Activated CD8-positive, alpha-beta memory T cell treated with anti-CD3 and anti-CD28 coated beads, Interleukin-2, amount 50 U/mL, for 48 hours (primary cell): ENCODE measurements at places on chromosomes 13 and 19.

GRCh38 chr19:19873381-19873780 lies 7.7 kb downstream of the ZNF253 start:
- no peak for DNase-seq

DNA sequence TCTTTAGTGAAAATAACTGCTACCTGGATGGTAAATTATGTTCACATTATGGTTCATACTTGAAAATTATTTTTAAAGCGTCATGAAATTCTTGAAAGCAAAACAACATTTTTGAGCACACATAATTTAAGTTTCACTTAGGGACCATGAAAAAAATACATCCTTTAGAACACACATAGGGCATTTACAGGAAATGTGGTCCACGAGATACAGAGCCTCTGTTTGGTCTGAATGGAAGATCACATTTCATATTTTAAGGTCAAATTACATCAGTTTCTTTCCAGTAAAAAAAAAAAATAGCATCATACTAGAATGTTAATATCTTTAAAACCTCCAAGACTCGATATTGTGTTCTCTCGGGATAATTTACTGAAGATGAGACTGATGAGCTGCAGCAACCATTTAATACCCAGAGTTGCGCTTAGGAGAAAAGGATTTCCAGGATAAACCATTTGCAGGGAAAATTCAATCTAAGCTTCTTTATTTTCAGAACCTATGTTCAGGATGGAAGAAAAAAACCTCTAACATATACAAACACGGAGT lies 720.7 kb downstream of the DIAPH3 start:
- DNase-seq, result no peak

GRCh38 chr19:19140476-19140875 lies 2.2 kb upstream of the TMEM161A start:
- no peak for DNase-seq

- DNase-seq, result no peak
Observed at GRCh38 chr13:66273011-66273410, 957.1 kb downstream of the PCDH9 start.

DNA sequence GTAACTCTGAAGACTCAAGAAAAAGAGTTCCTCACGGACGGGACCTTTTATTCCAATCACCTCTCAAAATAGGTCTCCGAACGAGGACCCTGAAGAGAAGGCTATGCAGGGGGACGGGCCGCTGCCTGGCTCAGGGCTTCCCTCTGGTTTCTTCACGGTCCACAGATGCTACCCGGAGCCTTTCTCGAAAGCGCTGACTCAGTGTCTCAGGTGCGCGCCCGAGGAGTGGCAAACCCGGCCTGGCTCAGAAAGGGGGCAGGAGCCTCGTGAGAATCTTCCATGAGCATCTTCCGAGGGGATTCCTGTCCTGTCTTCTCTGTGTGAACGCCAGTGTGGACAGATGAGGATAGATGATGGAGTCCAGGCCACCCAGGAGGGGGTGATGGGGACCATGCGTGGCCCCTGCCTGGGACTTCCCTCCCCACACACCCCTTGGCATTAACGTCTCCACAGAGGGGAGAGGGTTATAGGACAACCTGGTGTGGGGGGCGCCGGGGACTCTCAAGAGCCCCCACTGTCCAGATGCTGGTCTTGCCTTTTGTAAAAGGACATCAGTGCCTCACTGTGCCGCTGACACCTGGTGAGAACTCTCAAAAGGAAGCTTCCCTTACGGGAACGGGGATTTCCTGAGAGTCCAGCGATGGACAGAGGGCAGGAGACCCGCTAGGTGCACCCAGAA lies 16.5 kb downstream of the LSM4 start:
- no peak for DNase-seq

DNA sequence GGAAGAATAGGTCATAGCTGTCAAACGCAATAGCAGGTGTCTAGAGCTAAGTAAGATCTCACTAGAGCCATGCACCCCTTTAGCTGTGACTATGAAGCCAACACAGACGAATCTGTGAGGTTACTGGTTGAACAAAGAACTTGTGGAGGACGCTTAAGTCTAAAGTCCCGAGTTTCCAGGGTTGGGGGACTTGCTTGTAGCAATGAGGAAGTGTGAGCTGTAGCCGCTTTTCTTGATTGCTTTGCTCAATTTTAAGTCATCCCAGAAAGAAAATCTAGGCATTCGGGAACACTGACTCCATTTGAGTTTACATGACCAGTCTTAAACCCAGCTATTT lies 1.6 kb downstream of the GPC5 start:
- no peak for DNase-seq

DNA sequence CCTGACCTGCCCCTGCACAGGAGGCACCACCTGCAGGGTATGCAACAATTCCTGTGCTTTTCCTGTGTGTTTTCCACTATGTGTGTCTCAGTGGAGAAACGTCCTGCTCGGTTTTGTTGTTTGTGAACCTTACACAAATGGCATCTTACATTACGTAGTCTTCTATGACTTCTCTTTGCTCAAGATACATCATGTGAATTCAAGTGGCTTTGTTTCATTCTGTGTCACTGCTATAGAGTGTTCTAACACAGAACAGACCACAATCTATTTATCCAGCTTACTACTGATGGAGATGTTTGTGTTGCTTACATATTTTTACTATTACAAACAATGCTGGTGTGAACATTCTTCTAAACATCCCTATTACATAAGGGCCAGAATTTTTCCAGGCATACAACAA lies 97.7 kb downstream of the ANKRD10 start:
- no peak for DNase-seq

DNA sequence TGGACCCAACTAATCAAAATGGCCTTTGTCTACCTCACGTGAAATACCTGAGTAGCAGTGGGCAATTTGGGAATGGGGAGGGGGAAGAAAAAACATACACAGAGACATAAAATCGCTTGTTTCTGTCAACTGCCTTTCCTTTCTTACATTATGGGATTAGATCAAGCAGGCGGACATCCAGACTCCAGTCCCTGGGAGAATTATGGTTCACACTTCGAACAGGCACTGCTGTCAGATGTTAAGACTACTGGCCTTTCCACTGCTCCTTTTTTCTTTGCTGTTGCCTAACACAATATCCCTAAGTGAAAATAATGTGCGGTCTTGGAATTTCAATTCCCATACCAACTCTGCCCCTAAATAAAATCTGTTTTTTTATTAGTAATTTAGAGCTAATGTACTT lies 1719.7 kb upstream of the SLC10A2 start:
- DNase-seq, result no peak

DNA sequence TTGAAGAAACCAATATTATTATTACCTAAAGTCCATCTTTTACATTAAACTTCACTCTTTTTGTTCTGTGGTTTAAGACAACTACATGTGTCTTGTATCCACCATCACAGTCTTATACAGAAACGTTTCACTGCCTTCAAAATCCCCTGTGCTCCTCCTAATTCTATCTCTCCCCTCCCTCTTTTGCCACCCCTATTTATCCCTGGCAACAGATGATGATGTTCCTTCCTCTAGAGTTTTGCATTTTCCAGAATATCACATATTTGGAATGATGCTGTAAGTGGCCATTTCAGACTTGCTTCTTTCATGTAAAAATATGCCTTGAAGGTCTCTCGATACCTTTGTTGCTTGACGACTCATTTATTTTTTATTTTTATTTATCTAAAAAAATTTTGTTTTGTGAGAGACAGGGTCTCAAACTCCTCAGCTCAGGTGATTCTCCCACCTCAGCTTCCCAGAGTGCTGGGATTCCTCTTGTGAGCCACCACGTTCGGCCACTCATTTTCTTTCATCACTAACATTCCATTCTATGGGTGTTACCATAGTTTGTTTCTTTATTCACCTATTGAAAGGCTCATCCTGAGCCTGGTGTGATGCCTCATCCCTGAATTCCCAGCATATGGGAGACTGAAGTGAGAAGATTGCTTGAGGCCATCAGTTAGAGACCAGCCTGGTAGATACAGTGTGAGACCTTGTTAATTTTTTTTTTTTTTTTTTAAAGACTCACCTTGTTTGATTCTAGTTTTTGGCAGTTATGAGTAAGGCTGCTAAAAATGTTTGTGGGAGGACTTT lies 8.4 kb downstream of the ZNF763 start:
- DNase-seq, result no peak

GRCh38 chr13:98284679-98285078 lies 107.6 kb upstream of the RNF113B start:
- no peak for DNase-seq

- DNase-seq, result peak; percentile 71
Observed at GRCh38 chr13:40666933-40667621, 636 bp upstream of the FOXO1 start.

- DNase-seq, result no peak
Observed at GRCh38 chr13:32824061-32824460, 192.2 kb upstream of the KL start.

- DNase-seq, result no peak
Observed at GRCh38 chr19:5850743-5851293, 431 bp downstream of the FUT3 start.

GRCh38 chr13:78595495-78596398 lies 7.6 kb downstream of the POU4F1 start:
- no peak for DNase-seq

DNA sequence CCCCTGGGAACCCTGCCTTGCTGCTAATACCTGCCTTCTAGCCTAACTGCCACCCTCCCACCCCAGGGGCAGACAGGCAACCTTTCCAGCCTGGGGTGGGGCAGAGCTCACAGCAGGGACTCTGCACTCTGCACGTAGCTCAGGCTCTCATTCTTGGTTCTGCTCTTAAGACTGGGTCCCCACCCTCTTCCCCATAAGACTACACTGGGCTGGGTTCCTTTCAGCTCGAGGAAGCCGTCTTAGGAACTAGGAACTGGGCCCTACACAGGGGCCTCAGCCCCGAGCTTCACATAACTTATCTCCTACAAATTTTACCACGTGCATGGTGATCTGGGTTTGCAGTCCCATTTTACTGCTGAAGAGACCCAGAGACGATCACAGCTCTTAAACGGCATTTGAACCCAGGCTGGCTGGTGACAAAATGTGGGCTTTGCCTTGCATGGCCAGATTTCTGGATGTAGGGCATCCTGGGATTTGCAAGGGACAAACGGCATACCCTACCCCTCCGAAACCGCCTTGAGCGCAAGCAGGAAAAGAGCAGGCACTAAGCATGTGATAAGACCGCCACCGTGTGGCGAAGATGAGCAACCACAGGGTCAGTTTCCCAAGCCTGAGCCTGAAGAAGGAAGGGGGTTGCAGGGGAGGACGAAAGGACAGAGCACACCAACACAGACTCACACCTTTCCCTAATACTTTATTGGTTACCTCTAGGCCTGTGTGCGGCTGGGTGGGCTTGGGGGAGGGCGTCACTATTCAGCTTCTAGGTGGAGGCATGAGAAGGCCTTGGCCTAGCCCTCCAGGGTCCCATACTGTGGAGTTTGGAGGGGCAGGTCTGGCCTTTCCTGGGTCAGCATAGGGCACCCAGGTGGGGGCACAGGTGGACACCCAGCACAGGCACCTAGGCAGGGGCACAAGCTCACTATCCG lies 5.1 kb downstream of the JUNB start:
- peak; percentile 86 for DNase-seq

GRCh38 chr19:38869160-38869835 lies 8.8 kb downstream of the RINL start:
- peak; percentile 76 for DNase-seq

- DNase-seq, result no peak
Observed at GRCh38 chr13:39266426-39266825, 228.2 kb downstream of the NHLRC3 start.

DNA sequence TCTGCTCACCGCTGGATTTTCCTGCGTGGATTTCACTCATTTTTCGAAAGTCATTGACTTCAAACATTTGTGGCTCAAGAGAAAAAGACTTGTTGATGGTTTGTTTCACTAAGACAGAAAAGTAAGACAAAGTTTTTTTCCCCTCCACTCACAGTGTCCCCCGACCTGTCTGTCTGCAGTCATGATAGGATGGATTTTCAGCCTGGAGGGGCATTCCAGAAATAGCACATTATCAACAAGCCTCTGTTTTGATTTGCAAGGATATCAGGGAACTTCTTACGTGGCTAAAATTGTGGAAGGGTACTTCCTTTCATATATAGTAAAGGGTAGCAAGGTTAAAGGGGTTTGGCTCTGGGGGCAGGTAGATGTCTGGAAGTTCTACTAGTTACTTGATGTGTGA lies 11.8 kb downstream of the SOX21 start:
- no peak for DNase-seq

DNA sequence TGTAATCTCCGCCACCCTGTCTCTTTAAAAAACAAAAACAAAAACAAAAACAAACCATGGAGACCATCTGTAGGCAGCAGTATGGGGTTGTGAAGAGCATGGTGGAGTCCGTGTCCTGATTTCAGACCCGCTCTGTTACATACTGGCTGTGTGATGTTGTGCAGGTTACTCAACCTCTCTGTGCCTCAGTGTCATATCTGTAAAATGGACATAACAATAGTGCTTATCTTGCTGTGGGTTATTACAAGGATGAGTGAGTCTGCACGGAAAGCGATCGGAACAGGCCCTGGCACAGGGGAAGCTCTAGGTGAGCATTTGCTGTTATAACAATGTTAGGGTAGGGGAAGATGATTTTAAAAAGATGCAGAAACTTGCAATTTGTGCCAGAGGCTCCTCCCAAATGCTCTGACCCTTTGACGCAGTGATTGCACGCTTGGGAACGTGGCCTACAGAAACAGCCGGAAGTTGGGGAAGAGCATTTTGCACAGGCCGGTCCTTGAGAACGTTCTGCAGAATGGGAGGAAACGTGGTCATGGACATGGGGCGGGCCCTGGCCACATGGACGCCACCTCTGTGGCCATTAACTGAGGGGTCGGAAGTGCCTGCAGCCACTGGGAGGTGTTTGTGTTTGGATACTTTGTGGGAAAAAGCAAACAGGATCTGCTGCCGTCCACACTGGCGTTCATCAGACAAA lies 15.7 kb upstream of the SELENOW start:
- no peak for DNase-seq

DNA sequence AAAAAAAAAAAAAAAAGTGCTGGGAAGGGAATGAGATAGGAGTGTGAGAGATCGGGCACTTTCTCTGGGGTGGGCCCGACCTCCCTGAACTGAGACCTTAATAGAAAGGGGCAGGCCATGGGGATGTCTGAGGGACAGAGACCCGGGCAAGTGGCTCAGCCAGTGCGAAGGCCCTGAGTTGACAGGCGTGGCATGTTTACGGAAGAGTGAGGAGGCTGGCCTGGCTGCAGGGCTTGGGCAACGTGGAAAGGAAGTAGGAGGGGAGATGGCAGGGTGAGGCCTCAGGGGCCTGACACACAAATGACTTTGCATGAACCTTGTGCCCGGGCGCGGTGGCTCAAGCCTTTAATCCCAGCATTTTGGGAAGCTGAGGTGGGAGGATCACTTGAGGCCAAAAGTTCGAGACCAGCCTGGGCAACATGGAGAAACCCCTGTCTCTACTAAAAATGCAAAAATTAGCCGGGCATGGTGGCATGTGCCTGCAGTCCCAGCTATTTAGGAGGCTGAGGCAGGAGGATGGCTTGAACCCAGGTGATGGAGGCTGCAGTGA lies 13.9 kb downstream of the FCHO1 start:
- no peak for DNase-seq

DNA sequence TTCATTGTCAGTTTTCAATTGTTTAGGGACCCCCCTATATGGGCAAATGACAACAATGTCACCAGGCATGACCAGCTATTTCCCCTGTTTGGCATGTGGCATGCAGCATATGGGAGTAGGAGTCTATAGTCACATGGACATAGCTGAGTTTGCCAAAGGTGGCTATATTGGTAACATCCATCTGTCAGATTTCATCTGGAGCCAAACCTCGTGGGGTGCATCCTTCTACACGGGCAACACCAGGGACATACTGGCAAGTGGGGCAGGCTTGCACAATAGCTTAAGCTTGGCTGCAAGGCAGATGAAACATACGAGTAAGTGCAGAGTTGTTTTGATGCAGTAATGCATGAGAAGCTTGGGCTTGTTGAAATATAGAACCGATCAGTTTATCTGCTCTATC lies 24.5 kb upstream of the ZNF816 start:
- DNase-seq, result no peak
